GM12864 (cell line): ENCODE measurements at places on chromosomes 6 and 20.
A peak's percentile ranks its signal among the peaks of the same experiment; 100 is the strongest.

GRCh38 chr6:56580271-56580670 is 62.4 kb downstream of the DST start:
- DNase-seq = no peak

DNA sequence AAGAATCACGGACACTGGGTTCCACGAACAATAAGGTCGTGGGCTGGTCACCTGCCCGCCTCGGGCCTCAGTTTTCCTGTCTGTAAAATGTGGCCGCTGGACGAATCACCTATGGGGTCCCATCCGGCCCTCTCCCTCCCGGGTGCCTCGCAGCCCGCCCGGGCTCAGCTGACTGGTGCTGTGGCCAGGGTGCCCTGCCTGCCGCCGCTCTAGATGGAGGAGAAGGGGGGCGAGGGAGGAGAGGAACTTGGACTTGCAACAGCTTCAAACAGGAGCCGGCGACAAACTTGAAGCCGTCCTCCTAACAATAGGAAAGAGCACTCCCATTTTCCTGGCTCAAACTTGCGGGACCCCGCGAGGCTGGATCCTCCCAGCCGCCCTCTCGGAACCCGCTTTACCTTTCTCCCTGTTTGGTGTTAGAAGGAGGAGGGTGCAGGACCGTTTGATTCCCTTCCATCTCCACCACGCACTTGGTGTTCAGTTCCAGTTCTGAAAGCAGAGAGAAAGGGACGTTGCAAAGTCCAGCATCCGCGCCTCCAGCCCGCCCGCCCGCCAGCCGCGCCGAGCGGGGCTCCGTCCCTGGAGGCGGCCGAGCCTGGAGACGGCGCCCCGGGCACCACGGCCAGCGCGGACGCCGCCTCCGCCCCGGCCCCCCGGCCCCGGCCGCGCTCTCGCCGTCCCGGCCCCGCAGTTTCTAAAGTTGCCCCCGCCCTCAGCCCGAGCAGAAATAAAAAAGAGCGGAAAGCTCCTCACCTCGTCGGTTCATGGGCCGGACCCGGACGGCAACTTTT is 584 bp downstream of the KIF13A start:
- DNase-seq = no peak

GRCh38 chr6:148758492-148758891 is 11.7 kb downstream of the UST start:
- DNase-seq = peak; percentile 97

DNA sequence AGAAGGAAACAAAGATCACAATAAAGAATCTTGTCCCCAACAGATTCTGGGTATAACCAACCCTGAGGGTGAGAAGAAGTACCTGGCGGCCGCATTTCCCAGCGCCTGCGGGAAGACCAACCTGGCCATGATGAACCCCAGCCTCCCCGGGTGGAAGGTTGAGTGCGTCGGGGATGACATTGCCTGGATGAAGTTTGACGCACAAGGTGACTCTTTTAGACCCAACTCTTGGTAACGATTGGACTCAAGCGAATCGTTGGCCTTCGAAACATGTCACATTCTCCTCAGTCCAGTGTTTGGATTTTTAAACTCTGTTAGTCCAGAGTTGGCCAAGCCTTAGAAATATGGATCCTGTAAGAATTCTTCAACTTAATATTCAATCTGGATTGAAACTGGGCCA is 2.6 kb downstream of the PCK1 start:
- no peak for DNase-seq
